ENCODE measurements at places on chromosomes 1 and 21.

DNA sequence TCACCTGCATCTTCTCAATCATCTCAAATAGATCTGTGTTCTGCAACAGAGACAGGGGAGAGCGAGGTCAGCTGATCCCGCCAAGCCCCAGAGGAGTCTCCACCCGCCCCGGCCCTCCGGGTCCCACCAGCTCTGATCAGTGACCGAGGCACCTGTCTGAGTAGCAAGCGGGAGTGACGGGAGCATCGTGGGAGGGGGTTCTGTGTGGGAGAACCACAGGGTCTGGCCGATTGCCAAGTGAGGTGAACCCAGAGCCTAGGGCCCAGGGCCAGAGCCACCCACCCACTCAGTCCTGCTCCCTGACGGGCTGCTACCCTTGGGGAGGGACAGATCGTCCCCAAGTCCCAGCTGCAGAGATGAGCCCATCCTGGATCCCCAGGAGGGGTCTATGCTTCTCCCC lies 49.1 kb downstream of the RAP1GAP start:
- DNase-seq, result no peak

DNA sequence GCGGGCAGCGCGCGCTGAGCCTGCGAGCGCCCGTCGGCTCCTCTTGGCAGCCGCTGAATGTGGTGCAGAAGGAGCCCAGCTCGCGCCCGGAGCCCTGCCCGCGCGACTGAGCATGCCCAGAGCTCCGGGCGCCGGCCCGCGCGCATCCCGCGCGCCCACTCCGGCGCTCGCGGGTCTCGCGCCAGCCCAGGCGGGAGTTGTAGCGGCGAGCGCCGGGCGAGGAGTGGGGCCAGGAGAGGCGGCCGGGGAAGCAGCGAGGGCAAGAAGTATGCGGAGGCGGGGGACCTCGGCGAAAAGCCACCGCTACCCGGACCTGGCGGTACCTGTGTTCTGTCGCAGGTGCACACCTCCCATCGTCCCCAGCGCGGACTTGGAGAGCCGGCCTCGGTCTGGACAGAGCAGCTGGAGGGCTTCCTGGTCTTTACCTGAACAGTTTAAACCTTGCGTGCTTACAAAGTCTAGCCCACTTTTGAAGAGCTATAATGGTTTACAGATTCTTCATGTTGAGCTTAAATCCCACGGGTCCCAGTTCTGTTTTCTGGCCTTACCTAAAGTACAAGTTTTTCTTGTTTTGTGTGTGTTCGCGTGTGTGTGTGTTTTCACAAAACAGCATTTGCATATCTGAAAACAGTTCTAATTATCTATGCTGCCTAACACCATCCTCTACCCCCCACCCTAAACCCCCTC lies at the start of gene DDAH1:
TSS of gene DDAH1 (minus strand) at position 61 of the 687 bp plus-strand sequence. CDS start 114 bp downstream, outside the sequence.
- DNase-seq, result no peak

- DNase-seq, result peak; percentile 80
Measured at GRCh38 chr1:24925082-24925779, 4.8 kb downstream of the RUNX3 start.

- DNase-seq, result no peak
Measured at GRCh38 chr21:45110873-45111624, 36.7 kb downstream of the ADARB1 start.

DNA sequence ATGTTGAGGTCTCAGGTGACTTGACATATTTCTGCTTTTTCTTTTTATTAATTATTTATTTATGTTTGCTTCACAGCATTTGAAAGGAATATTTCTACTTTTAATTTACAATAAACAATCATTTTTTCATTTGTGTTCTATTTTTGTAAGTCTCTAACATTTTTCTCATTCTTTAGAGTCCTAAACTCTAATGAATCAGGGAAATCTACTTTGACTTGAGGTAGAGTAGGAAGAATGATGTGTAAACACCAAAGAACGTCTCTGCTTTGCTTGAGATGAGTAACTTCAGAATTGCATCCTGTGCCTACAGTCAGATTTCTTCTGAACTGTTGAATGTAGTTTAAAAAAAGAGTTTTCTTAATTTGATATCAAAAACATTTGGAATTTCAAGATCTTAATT lies 65.2 kb downstream of the CNST start:
- DNase-seq, result no peak

GRCh38 chr21:33231526-33231925 lies 1.8 kb downstream of the IFNAR2 start:
- peak; percentile 27 for DNase-seq

- DNase-seq, result no peak
Measured at GRCh38 chr1:42037586-42037985, 115.6 kb upstream of the GUCA2B start.

- DNase-seq, result no peak
Measured at GRCh38 chr1:111476761-111477309, 3.1 kb downstream of the C1orf162 start.

GRCh38 chr1:11777658-11778322 lies 15.8 kb downstream of the C1orf167 start:
- DNase-seq, result no peak

DNA sequence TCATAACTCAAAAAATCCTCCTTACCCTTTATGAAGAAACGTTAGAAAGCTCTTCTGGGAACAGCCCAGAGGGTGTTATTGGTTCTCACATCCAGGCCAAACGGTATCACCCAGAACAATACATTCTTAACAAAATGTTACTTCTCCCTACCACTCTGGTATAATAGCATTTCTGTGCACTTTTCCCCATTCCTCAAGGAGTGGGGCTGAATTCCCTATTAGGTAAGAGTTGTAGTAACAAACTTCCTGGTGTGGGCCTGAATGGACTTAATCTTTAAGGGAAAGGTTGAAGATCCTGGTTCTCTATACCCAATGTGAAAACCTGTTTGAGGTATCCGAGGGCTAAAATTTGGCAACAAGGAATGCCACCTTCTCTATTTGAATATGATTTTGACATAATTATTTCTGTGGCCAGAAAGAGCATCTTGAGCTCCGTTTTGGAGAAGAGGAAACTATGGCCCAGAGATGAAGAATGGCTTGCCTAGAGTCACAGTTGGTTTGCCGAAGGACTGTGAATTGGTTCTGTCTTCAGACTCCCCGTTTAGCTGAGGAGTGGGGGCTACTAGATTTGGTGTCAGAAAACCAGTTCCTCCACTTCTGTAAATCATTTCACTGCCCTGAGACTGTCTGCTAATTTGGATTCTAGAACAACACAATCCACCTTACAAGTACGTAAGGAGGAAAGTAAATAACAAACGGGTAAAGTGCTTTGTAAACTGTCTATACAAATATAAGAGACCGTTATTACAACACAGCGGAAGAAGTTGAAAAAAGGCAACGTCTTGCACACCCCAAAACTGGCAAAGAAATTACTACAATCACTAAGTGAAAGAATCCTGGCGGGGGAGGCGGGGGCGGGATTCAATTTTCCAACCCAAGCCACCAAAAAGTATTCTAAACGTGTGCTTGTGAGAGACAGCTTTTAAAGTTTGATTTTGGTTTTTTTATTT lies 2.3 kb downstream of the ANP32E start:
- peak; percentile 46 for DNase-seq

DNA sequence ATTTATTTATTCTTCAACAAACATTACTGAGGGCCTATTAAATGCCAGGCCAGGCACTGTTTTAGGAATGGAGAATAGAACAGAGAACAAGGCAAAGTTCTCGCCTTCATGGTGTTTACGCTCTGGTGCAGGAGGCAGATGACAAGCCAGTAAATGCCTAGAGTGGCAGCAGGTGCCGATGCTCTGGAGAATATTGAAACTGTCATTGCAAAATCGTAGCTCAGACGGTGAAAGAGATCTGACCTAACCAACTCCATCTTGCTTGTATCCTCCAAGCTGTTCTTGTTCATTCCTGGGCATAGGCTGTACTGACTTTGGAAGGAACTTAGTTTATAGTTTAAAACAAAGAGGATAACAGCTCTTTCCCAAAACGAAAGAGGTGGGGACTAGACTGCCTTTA lies 13.5 kb upstream of the ENO1 start:
- no peak for DNase-seq

DNA sequence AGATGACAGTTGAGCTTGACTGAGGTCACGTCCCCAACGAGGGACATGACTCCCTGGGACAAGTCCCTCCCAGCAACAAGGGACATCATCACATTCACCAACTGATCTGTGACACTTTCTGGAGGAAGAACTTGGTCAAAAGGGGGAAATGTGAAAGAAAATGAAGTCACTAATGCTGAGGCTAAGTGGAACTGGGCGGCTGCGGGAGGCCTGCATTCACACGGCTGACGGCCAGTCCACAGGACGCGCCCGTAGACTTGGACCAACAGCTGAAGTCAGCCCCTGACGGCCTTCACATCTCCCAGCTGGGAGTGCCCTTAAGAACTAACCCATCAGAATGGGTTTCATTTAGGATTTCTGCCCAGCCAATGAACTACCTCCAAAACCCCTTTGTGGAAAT lies 26.6 kb downstream of the POFUT2 start:
- no peak for DNase-seq

Measured in stimulated activated CD8-positive, alpha-beta memory T cell treated with anti-CD3 and anti-CD28 coated beads, Interleukin-12 subunit alpha, Interleukin-12 subunit beta, amount 100 ng/mL, for 4 hours (primary cell).